ENCODE measurements at places on chromosomes 1 and 21. TPM values are rescaled to one million over a fixed set of nuclear protein-coding genes. Genes with fewer than 3 reads are reported as not detected.

OR2L2 gene
- total RNA-seq: 0.25 TPM

SYDE2 gene
- 4.7 TPM for total RNA-seq

DNA sequence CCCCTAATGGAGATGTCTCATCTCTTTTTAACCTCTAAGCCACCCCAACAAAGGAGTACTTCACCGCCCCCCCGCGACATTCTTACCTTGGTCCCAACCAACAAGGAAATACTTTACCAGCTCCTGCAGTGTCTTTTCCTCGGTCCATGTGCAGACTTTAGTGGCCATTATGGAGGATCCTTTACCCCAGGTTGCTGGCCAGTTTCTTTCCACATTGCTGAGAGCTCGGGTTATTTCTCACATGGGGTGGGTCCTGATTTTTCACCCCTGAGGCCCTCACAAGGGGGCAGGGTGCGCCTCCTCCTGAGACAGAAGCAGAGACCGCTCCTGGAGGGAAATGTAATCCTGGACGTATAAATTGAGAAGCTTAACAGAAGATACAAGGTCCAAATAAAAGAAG lies 3.0 kb upstream of the AADACL3 start:
- H3K27ac ChIP-seq: no peak overlapping the region
- H3K36me3 ChIP-seq: no peaks in the 10 kb centered on the region
- DNase-seq: no peak
- no peaks in the 10 kb centered on the region for H3K4me1 ChIP-seq
- no peak overlapping the region for H3K4me3 ChIP-seq

DNA sequence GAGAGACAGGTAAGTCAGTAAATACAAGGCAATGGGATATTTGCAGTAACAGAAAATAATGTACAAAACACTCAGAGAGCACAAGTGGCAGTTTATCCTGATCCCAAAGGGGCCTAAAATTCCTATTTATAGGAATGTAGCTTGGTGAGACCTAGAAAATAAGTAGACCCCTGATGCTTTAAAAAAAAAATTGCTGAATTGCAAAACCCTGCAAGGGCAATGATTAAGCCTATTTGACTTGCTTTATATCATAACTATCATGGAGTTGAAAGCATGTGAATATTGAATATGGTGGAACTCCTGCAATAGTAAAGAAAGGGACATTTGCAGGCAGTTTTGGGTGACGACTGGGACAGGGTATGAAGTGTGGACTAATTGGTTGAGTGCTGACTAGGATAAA lies 101.9 kb upstream of the C1orf21 start:
- H3K4me1 ChIP-seq: no peaks in the 10 kb centered on the region
- H3K27me3 ChIP-seq: no peaks in the 10 kb centered on the region
- H3K36me3 ChIP-seq: no peaks in the 10 kb centered on the region
- H3K27ac ChIP-seq: no peak overlapping the region

GRCh38 chr1:207306023-207306422 lies 15.5 kb upstream of the CD55 start:
- no peaks in the 10 kb centered on the region for H3K36me3 ChIP-seq
- no peaks in the 10 kb centered on the region for H3K27me3 ChIP-seq
- no peak overlapping the region for H3K4me3 ChIP-seq
- no peak overlapping the region for H3K27ac ChIP-seq
- peaks cover 7% of the 10 kb centered on the region for H3K4me1 ChIP-seq

All from vagina (tissue), 2 donors.